ENCODE measurements at places on chromosomes 5 and 9.

GRCh38 chr5:82100303-82101077, 128.7 kb downstream of the ATG10 start:
- DNase-seq = no peak

GRCh38 chr9:81108391-81108790, 581.0 kb downstream of the TLE1 start:
- no peak for DNase-seq

DNA sequence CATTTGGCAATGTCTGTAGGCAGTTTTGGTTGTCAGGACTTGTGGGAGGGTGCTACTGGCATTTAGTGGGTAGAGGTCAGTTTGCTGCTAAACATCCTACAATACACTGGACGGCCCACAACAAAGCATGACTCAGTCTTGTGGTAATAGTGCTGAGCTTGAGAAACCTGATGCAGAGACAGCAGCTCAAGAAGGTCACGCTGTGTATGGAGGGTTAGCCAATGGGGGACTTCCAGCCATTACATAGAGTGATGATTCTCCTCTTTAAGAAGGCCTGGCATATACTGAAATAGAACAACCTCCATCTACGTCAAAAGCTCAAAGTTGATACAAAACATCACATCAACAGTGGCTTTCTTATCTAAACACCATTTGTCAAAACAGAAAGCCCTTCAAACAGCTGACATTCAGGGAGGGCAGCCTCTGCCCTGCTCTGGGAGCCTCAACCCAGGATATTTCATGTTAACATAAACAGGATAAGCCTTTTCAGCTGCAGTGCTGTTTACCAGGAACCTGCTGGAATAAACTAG, 143.0 kb downstream of the GPBP1 start:
- no peak for DNase-seq

DNA sequence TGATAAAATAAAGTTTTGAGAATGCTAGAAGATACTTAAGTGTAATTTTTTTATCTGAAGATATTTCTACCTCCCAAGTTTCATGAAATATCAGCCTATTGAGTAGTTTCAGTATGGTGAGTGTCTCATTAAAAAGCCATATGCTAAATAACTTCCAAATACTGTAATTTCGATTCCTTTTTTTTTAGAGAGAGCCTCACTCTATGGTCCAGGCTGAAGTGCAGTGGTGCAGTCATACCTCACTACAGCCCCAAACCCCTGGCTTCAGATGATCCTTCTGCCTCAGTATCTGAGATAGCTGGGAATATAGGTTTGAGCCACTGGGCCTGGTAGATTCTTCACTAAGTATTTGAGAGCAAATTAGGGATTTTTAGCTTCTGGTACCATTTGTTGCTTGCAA, 24.5 kb downstream of the CDC42SE2 start:
- DNase-seq = no peak

DNA sequence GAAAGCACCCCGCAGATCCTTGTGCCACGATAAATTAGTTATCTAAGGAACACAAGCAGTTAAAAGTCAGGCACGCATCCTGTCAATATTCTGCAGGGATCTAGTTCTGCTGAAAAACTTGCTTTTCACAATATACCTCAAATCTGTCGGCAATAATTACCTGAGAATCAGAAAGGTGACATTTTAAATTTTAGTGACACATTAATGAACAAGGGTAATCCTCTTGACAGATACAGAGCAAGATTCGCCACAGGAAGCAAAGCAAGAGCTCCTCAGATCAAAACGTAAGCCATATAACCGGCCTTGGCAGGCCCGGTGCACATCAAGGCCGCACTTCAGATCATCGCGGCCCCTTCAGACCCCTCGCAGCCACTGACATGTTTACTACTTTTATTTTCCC, 185.7 kb downstream of the ATPSCKMT start:
- no peak for DNase-seq

GRCh38 chr5:138616508-138616907, 41.3 kb upstream of the HSPA9 start:
- no peak for DNase-seq

GRCh38 chr9:132931178-132931735, 13.2 kb downstream of the TSC1 start:
- DNase-seq = no peak

- no peak for DNase-seq
These were observed 83.4 kb downstream of the LPAR1 start for GRCh38 chr9:110954822-110955291.

DNA sequence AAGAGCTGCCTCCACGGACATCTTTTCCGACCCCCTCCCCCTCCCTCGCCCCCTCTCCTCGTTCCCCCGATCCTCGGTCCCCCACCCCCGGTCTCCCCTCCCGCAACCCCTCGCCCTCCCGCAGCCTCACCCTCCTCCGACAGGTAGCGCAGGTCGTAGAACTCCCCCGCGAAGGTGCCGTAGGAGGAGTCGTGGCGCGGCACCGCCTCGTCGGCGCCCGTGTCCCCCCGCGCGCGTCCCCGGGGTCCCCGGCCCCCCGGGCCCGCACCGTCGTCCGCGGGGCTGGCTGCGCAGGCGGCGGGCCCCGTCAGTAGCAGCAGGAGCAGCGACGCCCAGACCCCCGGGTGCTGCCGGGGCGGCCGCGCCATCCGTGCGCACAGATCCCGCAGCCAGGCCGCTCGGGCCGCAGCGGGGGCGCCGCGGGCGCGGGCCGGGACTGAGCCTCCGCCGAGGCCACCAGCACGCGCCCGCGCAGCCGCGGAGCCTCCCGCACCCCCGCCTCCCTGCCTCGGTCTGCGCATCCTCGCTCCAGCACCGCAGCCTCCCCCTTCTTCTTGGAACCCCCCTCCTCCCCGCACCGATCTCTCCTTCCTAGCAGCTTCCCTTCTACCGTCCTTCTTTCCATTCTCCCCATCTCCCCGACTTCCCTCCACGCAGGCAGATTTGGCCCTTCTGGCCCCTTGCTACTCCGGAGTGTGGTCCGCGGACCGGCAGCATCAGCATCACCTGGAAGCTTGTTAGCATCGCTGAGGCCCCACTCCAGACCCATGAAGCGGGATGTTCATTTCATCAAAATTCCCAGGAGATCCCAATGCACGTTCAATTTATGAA, at the start of gene FRRS1L:
Gene FRRS1L, minus strand, starts transcription at position 479 of the 831 bp plus-strand sequence. Its CDS starts 111 bp downstream, at position 368.
- DNase-seq = no peak
